Activated CD8-positive, alpha-beta memory T cell treated with anti-CD3 and anti-CD28 coated beads for 24 hours (primary cell): ENCODE measurements at places on chromosomes 11 and 22.
A peak's percentile ranks its signal among the peaks of the same experiment; 100 is the strongest.

- no peak for DNase-seq
These were observed 33.7 kb upstream of the MPPED1 start for GRCh38 chr22:43377896-43378704.

- DNase-seq, result no peak
These were observed 1015.0 kb upstream of the TENM4 start for GRCh38 chr11:80455818-80456217.

- no peak for DNase-seq
These were observed 317.8 kb downstream of the MIAT start for GRCh38 chr22:26974914-26975803.

GRCh38 chr22:39617342-39617741 lies 46.8 kb downstream of the CACNA1I start:
- DNase-seq, result no peak

- DNase-seq, result no peak
These were observed 33.8 kb downstream of the RTN4R start for GRCh38 chr22:20234314-20234682.

DNA sequence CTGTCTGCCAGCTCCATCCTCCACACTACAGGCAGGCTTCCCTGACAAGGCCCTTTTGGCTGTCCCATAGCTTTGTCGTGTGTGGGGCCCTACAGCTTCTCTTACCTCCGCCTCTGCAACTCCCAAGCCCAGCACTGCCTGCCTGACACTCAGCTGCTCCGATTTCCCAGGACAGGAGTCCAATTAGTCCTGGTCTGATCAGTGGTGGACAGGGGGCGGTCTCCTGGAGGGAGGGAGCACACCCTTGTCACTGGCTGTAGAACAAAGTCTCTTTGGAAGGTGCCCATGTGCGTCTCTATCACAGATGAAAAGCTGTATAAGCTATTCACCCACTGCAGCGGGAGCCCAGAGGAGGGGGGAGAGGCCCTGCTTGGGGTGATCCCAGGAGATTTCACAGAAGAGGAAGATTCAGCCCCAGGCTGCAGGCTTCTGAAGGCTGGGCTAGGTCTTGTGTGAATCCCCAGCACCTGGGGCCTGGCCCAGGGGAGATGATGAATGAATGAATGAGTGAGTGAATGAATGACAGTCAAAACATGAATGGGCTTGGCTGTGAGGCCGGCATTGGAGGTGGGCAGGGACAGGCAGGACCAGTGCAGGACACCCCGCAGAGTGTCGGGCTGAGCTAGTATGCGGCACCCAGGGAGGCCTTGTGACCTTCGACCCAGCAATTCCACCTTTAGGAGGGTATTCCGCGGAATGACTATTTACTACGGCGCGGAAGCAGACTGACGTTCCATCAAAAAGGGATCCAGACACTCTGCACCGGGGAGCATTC lies 142.4 kb downstream of the CACNA1I start:
- no peak for DNase-seq

- DNase-seq, result peak; percentile 56
These were observed 17.1 kb upstream of the TMPRSS13 start for GRCh38 chr11:117946156-117946841.

DNA sequence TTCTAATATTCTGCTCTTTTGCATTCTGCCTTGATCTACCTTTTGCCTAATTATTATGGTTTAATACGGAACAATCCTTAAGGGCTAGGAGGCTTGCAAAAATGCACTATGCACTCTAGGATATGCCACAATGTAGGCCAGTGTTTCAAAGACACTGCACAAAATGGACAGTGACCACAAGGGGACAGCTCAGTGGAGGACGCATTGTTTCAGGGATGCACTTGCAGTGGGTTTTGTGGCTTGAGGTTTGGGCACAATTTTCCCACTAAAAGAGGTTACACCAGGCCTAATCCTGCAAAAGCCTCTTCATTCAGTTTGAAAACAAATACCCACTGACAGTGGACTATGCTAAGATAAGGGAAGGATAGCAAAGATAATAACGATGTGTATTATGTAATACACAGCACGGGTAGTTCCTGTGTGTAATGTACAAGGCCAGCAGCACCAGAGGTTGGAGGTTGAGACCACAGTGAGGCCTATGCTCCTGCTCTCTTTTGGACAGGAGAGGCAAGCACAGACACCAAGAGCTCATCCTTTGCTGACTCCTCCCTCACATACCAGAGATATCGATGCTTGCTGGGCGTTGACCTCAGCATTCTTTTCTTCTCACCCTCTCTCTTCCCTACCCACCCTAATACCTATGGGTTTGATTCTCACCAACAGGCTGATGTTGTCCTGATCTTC lies 12.7 kb downstream of the MAP6 start:
- DNase-seq, result no peak

GRCh38 chr22:37417677-37418348 lies 9.5 kb downstream of the ELFN2 start:
- no peak for DNase-seq
